Activated CD4-positive, alpha-beta memory T cell treated with anti-CD3 and anti-CD28 coated beads, Interleukin-2, amount 10 ng/mL, durations not matched to agents 7 days and 5 days (primary cell): ENCODE measurements at places on chromosomes 3 and 15.

DNA sequence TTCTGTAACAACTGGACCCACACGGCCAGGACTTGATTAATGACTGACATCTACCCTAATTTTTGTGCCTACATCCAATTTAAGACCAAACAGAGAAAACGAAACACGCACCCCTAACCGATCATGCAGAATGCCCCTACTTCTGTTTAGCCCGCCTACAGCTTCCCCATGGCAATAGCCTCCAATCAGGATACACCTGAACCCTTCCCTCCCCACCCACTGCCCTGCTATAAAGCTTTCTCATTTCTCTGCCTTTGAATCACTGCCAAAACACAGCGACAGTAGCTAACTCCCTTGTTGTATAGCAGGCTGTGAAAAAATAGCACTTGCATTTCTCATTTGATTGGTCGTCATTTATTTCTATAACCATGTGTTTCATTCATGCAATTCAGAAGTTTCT lies 45.2 kb upstream of the DPPA4 start:
- no peak for DNase-seq
- H3K27me3 ChIP-seq, result no peaks in the 10 kb centered on the region
- no peak overlapping the region for H3K4me3 ChIP-seq
- no peak overlapping the region for H3K27ac ChIP-seq

DNA sequence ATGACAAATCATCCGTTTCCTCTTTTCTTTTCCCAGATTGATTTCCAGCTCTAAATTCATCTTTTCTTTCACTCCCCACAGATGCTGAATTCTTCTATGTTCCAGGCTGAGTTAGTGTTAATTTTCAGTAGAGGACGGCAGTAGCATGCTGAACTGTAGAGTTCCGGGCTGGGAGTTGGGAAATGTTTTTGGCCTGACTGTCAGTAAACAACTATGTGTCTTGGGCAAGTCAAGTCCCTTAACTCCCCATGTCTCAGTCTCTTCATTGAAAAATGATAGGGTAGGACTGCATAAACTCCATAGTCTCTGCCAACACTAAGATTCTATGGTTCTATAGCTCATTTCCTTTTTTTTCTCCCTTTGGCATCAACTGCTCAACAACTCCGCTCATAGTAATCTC lies 333.9 kb downstream of the TIGIT start:
- DNase-seq, result no peak
- no peak overlapping the region for H3K27ac ChIP-seq
- no peaks in the 10 kb centered on the region for H3K27me3 ChIP-seq
- no peaks in the 10 kb centered on the region for H3K4me1 ChIP-seq

- peaks cover 11% of the 10 kb centered on the region for H3K4me1 ChIP-seq
- DNase-seq, result no peak
- peaks cover 4% of the 10 kb centered on the region for H3K27me3 ChIP-seq
- H3K27ac ChIP-seq, result no peak overlapping the region
- H3K4me3 ChIP-seq, result no peak overlapping the region
Measured at GRCh38 chr3:58459160-58459559, 25.5 kb upstream of the PDHB start.

GRCh38 chr3:148233403-148233802 lies 464.3 kb upstream of the AGTR1 start:
- H3K4me1 ChIP-seq, result no peaks in the 10 kb centered on the region
- no peak overlapping the region for H3K27ac ChIP-seq
- H3K36me3 ChIP-seq, result no peaks in the 10 kb centered on the region
- H3K27me3 ChIP-seq, result no peaks in the 10 kb centered on the region
- no peak overlapping the region for H3K4me3 ChIP-seq

- no peaks in the 10 kb centered on the region for H3K27me3 ChIP-seq
- no peak for DNase-seq
- no peaks in the 10 kb centered on the region for H3K4me1 ChIP-seq
- no peak overlapping the region for H3K4me3 ChIP-seq
- H3K27ac ChIP-seq, result no peak overlapping the region
Measured at GRCh38 chr15:84799511-84800187, 17.5 kb upstream of the ALPK3 start.

GRCh38 chr3:117868766-117869165 lies 1159.2 kb downstream of the TUSC7 start:
- no peak for DNase-seq
- H3K36me3 ChIP-seq, result no peaks in the 10 kb centered on the region
- H3K4me3 ChIP-seq, result no peak overlapping the region
- no peaks in the 10 kb centered on the region for H3K4me1 ChIP-seq
- H3K27ac ChIP-seq, result no peak overlapping the region

- peaks cover 52% of the 10 kb centered on the region for H3K27me3 ChIP-seq
- no peak overlapping the region for H3K27ac ChIP-seq
- H3K4me3 ChIP-seq, result no peak overlapping the region
- H3K36me3 ChIP-seq, result no peaks in the 10 kb centered on the region
- DNase-seq, result peak; percentile 70
- H3K4me1 ChIP-seq, result peaks cover 11% of the 10 kb centered on the region
Measured at GRCh38 chr15:68553994-68554720, 24.6 kb upstream of the CORO2B start.

DNA sequence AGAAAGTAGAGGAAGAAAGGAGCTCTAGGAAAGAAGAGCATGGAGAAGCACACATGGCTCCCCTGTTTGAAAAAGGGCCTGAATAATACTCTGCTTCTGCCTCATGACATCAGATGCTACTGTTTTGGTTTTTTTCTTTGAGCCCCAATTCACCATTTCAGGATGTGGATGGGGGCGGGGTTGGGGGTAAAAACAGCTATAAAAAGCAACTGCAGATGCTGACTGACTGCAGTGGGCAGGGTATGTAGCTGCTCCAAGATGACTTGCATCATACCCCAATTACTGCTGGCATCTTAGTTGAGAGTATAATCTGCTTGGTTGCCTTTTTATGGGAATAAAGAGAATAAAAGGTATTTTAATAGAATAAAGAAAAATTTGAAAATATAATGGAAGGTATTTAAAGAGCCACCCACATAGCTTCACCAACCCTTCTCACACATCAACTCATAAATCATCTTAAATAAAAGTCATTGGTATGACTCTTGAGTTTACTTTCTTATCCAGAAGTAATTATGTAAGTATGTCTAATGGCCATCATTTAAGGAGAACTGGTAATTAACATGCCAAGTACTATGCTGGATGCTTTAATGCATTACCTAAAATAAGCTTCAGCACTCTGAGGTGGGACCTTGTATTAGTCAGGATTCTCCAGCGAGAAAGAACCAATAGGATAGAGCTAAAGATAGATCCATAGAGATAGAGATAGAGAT lies 36.4 kb upstream of the TMEM45A start:
- H3K27ac ChIP-seq, result no peak overlapping the region
- H3K4me1 ChIP-seq, result peaks cover 6% of the 10 kb centered on the region
- H3K4me3 ChIP-seq, result no peak overlapping the region
- H3K27me3 ChIP-seq, result no peaks in the 10 kb centered on the region
- H3K36me3 ChIP-seq, result no peaks in the 10 kb centered on the region

- H3K4me3 ChIP-seq, result no peak overlapping the region
- no peaks in the 10 kb centered on the region for H3K27me3 ChIP-seq
- no peak overlapping the region for H3K27ac ChIP-seq
Measured at GRCh38 chr3:28150465-28151206, 90.8 kb upstream of the CMC1 start.

DNA sequence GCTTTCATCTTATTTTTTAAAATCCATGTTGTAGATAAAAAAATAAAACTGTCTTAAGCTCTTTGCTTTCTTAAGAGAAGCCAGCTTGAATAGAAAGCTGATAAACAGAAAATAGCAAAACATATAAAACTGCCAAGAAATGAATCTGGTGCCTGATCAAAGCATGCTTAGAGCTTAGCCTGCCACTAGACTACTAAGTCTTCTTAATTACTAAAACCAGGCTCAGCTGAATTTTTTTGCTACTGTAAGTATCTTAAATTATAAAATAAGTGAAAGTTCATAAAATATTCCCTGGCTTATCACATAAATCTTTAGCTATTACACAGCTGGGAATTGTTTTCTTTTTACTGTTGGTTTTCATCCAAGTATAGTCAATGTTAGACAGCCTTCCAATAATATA lies 803.9 kb downstream of the DIPK2A start:
- no peak overlapping the region for H3K4me3 ChIP-seq
- no peak for DNase-seq
- H3K27ac ChIP-seq, result no peak overlapping the region
- H3K4me1 ChIP-seq, result no peaks in the 10 kb centered on the region

DNA sequence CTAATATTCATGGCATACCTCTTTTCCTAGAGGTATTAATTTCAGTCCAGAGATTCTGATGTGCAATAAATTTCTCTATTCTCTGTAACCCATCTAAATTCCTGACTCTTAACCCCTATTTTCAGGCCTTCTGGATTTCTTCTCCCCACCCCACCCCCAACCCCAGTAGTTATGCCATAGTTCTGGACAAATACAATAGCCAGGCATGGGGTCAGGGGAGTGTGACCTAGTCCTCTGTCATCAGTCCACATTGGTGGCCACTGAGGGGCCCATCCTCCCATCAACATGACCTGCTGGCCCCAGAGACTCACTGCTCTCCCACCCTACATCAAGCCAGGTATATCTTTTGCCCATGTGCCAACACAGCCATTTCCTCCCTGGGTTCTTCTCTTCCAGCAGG lies 3.8 kb upstream of the LIPC start:
- no peak overlapping the region for H3K4me3 ChIP-seq
- H3K36me3 ChIP-seq, result no peaks in the 10 kb centered on the region
- no peaks in the 10 kb centered on the region for H3K27me3 ChIP-seq
- no peaks in the 10 kb centered on the region for H3K4me1 ChIP-seq
- DNase-seq, result no peak

DNA sequence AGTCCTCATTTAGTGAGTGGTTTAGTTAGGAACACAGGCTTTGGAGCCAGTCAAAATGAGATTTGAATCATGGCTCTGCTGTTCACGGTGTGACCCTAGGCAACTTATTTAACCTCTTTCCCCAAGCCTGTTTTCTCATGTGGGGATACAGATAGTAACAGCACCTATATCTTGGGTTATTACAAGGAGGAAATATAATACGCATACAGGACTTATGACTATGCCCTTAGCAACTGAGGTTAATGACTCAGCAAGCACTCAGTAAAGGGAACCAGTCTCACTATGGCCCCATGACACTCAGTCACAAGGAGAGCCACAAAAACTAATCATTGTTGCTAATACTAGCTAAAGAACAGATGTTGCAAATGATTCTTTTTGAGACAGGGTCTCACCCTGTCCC lies 45.9 kb downstream of the SUMF1 start:
- H3K4me1 ChIP-seq, result peaks cover 21% of the 10 kb centered on the region
- H3K36me3 ChIP-seq, result peaks cover 12% of the 10 kb centered on the region
- no peak overlapping the region for H3K4me3 ChIP-seq
- H3K27me3 ChIP-seq, result no peaks in the 10 kb centered on the region

GRCh38 chr3:14452740-14453710 lies 50.6 kb downstream of the SLC6A6 start:
- no peaks in the 10 kb centered on the region for H3K27me3 ChIP-seq
- H3K27ac ChIP-seq, result no peak overlapping the region
- peaks cover 30% of the 10 kb centered on the region for H3K36me3 ChIP-seq
- H3K4me1 ChIP-seq, result peaks cover 9% of the 10 kb centered on the region
- no peak overlapping the region for H3K4me3 ChIP-seq

- H3K27ac ChIP-seq, result no peak overlapping the region
- DNase-seq, result no peak
- no peaks in the 10 kb centered on the region for H3K27me3 ChIP-seq
- H3K36me3 ChIP-seq, result no peaks in the 10 kb centered on the region
Measured at GRCh38 chr3:168688267-168688666, 592.5 kb upstream of the GOLIM4 start.

DNA sequence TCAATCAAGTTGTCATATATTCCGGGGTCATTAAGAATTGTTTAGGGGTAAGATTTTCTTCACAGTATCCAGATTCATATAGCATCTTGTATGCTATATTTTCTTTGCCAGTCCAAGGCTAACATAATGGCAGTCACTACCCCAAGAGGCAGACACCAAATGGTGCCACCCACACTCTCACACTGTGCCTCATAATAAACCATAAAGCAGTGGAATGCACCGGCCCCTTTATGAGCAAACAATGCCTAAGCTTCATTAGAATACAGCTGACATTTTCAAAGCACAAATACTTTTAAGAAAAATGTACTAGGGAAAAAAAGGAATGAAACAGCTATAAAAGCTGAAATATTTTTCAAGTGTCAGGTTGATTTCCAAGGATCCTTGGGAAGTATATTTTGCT lies 121.6 kb downstream of the TFDP2 start:
- H3K4me1 ChIP-seq, result peaks cover 13% of the 10 kb centered on the region
- no peaks in the 10 kb centered on the region for H3K27me3 ChIP-seq
- H3K36me3 ChIP-seq, result no peaks in the 10 kb centered on the region
- H3K27ac ChIP-seq, result no peak overlapping the region

- no peak overlapping the region for H3K27ac ChIP-seq
- no peak for DNase-seq
- no peak overlapping the region for H3K4me3 ChIP-seq
- no peaks in the 10 kb centered on the region for H3K36me3 ChIP-seq
- H3K4me1 ChIP-seq, result peaks cover 23% of the 10 kb centered on the region
Measured at GRCh38 chr3:179088306-179088705, 16.7 kb upstream of the ZMAT3 start.

GRCh38 chr3:147989344-147989743 lies 580.2 kb downstream of the ZIC1 start:
- no peaks in the 10 kb centered on the region for H3K27me3 ChIP-seq
- no peaks in the 10 kb centered on the region for H3K4me1 ChIP-seq
- H3K27ac ChIP-seq, result no peak overlapping the region
- H3K4me3 ChIP-seq, result no peak overlapping the region
- H3K36me3 ChIP-seq, result no peaks in the 10 kb centered on the region

DNA sequence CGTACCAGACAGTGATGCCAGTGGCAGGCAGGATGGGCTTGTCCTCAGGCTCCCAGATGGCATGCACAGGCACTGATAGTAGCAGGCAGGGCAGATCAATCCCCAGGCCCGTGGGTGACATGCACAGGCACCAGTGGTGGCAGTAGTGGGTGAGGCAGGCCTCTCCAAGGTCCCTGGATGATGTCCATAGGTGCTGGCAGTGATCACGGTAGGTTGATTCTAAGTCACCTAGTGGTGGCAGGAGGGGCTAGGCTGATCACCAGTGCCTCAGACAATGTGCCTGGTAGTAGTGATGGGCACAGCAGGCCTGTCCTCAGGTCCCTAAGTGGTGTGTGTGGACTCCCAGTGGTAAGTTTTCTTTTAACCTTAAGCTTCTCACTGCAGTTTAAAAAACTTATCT lies 19.6 kb downstream of the CEP63 start:
- peaks cover 80% of the 10 kb centered on the region for H3K36me3 ChIP-seq
- no peaks in the 10 kb centered on the region for H3K27me3 ChIP-seq
- no peak overlapping the region for H3K27ac ChIP-seq
- DNase-seq, result no peak
- H3K4me1 ChIP-seq, result no peaks in the 10 kb centered on the region
- H3K4me3 ChIP-seq, result no peak overlapping the region

DNA sequence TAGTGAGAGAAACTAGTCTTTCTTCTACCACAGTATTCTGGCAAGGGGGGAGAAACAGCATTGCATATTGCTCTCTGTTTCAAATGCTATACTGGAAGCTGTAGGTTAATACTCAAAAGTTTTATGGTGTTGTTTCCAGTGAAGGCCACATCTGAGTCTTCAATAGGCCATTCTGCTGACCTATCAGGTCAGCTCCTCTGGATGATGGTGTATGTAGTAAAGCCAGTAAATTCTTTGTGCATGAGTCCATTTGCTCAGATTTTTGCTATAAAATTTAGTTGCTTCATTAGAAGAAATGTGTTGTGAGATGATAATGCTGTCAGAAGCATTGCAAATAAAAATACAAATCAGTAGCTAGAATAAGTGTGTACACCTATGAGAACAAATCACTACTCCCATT lies 64.9 kb upstream of the RBMS3 start:
- DNase-seq, result no peak
- no peak overlapping the region for H3K27ac ChIP-seq
- no peak overlapping the region for H3K4me3 ChIP-seq
